Tongue (tissue), 3 donors: ENCODE measurements at places on chromosomes 6 and 20. TPM values are rescaled to one million over a fixed set of nuclear protein-coding genes. Genes with fewer than 3 reads are reported as not detected.
A peak's percentile ranks its signal among the peaks of the same experiment; 100 is the strongest.

Gene NRN1
- 12.3 TPM for total RNA-seq

Gene OGFR
- total RNA-seq: 20.6 TPM

Gene KCNQ5
- 6.5 TPM for total RNA-seq

GRCh38 chr6:52299653-52300052 lies 15.1 kb upstream of the MCM3 start:
- DNase-seq: no peak

- DNase-seq: no peak
These were observed 313.4 kb upstream of the PLCB4 start for GRCh38 chr20:8755340-8756118.

GRCh38 chr6:147560670-147561069 lies 52.2 kb downstream of the SAMD5 start:
- DNase-seq: no peak

DNA sequence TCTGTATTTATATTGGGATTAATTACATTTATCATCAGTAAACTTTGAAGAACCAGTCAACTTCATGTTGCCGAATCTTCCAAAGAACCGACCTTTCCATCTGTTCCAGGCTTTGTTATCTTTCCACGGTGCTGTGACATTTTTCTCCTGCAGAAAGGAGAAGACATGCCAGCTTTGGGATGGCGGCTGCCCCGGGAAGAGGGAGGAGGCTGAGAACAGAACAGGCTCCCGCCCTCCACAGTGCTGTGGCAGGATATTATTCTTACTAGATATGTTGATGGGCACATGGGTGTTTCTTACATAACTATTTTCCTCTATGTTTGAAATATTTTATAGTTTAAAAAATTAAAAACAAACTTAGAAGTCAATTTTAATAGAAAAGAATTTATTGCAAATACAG lies 44.9 kb downstream of the GINS1 start:
- DNase-seq: no peak

DNA sequence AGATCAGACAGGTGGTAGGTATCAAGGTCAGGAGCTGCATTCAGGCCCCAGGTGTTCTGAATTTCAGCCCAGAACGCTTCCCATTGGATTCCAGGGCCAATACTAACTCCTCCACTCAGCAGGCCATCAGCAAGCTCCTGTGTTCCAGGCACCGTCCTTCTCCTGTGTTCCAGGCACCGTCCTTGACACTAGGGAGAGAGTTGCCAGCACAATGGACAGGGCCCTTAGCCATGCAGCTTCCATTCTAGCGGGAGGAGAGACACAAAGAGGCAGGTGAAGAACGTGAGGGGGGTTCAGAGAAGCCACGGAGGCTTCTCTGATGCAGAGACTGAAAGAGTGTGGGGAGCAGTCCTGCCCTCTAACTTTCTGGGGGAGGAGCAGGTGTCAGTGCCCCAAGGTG lies 77.7 kb downstream of the FOXC1 start:
- no peak for DNase-seq

DNA sequence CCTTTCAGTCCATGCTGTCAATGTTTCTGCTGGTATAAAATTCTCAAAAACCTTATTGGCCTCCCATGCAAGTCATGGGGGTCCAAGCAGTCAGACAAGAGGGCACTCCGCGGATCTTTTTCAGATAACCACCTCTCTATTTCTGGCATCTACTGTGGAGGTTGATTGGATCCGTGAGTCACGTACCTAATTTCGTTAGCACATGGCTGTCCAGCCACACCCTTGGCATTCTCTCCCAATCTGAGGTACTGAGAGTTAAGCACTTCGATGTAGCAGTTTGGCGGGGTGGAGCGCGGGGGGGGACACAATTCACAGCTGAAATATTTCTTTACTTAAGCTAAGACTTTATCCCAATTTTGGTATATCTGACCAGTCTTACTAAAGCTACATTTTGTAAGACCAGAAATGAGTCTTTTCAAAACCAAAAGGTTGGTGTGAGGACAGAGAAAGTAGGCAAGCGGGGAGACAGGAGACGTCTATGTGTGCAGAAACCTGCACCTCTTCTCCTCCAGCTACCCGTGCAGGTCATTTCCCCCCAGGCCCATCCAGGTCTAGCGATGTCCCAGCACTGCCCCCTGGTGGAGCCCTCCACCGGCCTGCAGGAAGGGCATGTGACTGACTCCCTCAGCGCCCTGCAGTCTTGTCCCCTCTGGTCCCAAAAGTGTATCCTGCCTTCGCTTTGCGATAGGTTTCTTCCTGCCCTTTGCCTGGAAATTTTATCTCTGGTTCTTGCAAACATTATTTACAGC lies 113.1 kb downstream of the ADAT2 start:
- DNase-seq: peak; percentile 12

GRCh38 chr6:40999569-40999968 lies 39.5 kb downstream of the UNC5CL start:
- no peak for DNase-seq

DNA sequence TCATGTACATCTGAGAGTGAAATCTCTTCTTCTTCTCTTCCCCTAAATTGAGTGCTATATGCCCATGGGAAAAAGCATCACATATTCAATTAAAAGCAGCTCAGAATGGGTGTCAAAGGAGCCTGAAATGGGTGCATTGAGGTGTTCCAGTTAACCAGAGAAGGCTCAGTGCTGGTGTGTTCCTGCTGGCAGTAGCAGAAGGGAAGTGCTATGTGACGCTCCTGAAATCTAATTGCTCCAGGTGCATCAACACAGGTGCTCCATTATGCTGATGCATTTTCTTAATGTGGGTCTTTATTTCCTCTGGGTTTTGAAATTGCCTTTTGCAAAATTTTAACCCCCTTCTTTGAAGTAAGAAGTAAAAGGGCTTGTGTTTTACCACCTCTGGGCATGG lies 17.9 kb downstream of the SLC22A2 start:
- DNase-seq: no peak

- DNase-seq: no peak
These were observed 57.4 kb downstream of the MOCS1 start for GRCh38 chr6:39876826-39877225.

- peak; percentile 86 for DNase-seq
These were observed 4.0 kb downstream of the CITED2 start for GRCh38 chr6:139370283-139370998.

DNA sequence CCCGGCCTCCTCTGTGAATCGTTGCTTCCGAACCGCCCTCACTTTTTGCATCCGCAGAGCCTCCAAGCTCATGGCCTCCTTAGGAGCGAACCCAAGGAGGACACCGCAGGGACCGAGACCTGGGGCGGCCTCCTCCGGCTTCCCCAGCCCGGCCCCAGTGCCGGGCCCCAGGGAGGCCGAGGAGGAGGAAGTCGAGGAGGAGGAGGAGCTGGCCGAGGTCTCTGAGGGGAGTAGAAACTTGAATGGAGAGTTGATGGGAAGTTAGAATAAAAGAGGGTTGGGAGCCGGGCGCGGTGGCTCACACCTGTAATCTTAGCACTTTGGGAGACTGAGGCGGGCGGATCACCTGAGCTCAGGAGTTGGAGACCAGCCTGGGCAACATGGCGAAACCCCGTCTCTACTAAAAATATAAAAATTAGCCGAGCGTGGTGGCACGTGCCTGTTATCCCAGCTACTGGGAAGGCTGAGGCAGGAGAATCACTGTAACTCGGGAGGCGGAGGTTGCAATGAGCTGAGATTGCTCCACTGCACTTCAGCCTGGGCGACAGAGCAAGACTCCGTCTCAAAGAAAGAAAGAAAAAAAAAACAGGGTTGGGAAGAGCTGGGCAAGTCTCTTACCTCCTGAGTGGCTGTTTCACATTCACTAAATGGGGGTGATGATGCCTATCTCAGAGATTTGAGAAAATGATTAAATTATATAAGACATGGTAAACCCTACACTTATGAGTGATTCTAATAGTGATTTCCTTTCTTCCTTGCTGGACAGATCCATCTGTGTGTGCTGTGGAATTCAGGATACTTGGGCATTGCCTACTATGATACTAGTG lies 805 bp downstream of the MSH5 start:
- no peak for DNase-seq
